ENCODE measurements at places on chromosomes 12 and 14.

DNA sequence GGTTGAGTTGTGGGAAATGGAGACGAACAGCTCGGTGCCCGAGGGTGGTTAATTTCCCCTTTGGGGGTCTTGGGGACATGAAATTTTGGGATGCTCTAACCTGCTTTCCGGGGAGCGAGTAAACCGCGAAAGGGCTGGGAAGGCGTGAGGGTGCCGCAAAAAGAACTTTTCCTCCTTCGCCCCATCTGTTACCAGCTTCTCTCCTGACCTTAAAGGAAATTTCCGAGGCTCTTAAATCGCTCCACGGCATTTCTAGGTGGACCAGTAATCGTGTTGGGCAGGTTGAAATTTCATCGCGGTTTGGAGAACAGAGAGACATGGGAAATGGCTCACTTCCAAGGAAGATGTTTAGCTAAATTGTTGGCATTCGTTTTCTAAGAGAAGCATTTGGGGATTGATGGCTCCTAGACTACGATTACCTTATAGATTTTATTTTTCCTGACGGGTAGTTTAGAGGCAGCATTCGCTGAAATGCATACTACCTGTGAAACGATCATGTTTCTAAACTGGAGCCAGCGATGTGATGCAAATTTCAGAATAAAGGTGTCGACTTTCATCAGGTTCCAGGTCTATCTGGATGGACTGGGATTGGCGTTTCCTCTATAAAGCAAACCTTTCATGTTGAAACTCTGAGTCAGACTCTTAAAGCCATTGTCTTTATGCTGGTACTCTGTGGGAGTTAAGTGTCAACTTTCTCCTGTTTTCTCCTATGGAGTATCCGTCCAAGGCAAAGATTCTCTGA lies 414.5 kb downstream of the PCNX1 start:
- DNase-seq, result peak; percentile 58

- DNase-seq, result peak; percentile 23
Measured at GRCh38 chr14:72420749-72421474, 473.0 kb downstream of the DPF3 start.

- no peak for DNase-seq
Measured at GRCh38 chr12:124833693-124834122, 30.0 kb downstream of the SCARB1 start.

DNA sequence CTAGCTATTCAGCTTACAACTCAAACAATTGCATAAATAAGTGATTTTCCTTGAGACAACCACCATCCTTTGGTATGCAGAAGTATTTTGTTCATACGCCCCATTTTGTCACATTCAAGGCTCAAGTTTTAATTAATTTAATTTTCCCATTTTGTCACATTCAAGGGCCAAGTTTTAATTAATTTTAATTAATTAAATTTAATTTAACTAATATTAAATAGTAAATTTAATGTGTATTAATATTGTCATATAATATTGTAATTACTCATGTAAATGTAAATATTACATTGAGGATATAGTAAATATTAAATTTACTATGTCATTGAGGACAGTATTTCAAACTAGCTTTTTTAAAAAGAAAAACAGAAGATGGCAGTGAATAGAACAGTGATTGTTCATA lies 216.8 kb upstream of the GARIN2 start:
- no peak for DNase-seq

DNA sequence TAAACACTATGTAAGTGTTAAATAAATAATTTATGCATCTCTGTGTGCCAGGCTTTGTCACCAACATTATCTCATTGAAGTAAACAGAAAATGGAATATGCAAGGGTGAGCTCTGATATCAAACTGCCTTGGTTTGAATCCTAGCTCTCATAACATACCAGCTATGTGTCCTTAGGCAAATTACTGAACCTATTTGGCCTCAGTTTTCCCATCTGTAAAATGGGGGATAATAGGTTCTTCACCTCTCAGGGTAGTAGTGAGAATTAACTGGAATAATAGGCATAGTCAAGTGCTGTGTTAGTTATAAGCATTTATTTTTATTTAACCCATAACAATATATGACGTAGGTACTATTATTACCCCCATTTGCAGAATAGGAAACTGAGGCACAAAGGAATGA lies 190.8 kb upstream of the SRRM4 start:
- DNase-seq, result no peak

GRCh38 chr12:90915353-90915752 lies 39.6 kb downstream of the CCER1 start:
- DNase-seq, result no peak

GRCh38 chr12:64219145-64219544 lies 3.0 kb downstream of the KICS2 start:
- no peak for DNase-seq

DNA sequence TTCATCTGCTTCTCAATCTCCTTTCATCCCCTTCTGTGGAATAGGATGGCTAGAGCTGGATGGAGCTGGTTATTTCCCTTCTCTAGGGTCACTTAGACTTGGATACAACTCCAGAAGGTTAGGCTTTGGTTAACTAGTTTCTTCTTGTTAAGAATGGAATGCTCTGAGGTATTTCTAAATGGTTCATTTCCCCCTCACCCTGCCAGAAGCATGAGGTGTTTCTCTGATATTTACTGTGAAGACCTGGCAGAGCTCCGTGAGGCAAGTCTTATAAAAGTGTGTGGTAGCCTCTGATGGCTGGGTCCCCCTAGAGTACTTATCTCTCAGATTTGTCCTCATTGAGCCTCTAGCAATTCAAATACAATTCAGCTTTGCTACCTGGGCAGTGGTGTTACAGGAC lies 207.9 kb downstream of the SLC16A7 start:
- no peak for DNase-seq

GRCh38 chr14:80186301-80186800 lies 25.0 kb downstream of the DIO2 start:
- no peak for DNase-seq

DNA sequence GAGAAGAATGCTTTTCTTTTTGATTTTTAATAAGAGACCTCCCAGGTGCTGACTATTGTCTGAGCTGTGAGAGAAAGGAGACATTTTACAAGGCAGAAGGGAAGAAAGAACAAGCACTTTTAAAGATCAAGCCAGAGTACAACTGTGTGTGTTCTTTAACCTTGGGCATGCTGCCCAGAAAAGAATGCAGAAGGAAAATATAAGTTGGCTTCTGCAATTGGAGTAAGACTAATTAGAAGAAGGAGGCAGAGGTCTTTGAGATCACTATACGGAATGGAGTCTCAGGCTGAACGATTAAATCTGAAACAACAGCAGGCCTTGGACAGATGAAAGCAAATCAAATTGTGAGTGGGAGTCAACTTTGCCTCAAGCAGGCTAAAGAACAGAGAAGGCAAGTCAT lies 230.5 kb downstream of the ATP23 start:
- DNase-seq, result no peak

DNA sequence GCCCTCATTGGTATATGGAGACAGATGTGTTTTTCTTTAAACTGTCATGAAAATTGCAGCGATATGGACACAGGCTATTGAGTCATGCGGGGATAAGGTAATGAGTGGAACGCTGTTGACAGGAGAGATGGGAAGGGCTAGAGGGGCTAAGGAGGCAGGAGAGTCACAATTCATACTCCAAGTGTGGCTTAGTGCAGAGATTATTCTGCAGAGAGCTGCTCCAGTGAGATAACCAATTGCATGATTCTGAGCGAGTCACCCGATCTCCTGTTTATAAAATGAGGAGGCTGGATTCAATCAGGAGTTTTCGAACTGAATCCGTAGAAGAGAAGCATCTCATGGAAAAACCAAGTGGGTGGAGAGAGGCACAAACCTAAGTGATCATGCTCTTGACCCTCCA lies 106.4 kb upstream of the PLEKHG7 start:
- no peak for DNase-seq

GRCh38 chr14:90545966-90546751 lies 149.3 kb downstream of the CALM1 start:
- no peak for DNase-seq

DNA sequence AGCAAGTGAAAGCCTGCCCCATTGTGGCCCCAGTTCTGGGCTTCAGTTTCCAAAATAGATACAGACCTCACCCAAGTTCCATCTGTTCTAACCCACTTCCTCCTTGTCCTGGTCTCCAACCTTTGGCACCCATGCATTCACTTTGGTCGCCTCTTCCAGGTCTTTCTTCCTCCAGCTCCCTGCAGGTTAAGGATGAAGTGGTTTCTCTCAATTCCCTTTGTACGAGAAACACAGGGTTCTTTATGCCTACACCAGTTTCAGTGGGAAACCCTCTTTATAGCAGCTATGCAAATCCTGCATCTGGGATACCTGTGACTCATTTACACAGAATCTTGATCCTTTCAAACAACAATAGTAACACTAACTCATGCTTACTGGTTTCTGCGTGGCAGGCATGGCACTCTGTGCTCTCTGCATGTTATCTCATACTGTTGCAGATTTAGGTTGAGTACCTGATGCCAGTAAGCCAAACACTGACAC lies 110.6 kb upstream of the AMIGO2 start:
- no peak for DNase-seq

DNA sequence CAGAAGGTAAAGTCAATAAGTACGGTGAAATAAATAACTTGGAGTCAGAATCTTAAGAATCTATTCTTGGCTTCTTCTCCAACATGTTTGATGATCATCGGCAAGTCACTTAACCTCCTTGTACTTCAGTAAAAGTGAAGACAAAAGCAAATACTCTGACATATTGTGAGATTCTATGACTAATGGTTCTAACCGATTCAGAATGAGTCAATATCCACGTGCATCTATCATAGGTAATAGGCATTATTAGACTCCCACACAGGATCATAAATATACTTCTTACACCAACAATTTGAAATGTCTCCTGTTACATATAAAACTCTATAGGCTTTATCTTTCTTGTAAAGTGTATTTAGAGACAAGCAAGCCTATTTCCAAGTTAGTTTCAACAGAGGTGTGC lies 144.4 kb upstream of the ATXN7L3B start:
- no peak for DNase-seq

DNA sequence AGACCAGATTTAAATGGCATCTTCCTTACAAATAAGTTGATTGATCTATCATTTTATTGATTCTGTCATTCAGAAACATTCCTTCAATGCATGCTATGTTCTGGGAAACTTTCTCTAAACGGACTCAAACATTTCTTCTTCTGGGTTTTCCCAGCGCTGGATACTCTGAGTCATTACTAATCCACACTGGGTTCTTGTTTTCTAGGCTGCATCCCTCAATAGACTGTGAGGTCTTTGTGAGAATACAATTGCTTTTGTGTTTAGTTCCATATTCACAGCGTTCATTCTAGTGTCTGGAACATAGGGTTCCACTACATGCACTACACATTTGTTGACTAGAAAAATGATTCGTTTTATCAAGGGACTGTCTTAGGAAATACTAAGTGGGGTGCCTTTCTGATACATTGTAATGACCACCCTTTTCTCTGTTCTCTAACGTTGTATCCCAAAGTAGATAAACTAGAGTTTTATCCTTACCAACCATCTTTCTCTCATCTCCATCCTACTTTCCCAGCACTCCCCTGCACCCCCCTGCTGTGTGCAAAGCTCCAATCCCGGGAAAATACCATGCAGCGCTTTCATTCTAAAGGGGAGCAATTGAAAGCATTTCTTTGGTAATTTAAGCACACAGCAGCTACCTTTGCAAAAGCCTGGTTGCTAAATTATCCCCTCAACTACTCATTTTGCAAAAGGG lies 878.7 kb downstream of the DIO2 start:
- no peak for DNase-seq

DNA sequence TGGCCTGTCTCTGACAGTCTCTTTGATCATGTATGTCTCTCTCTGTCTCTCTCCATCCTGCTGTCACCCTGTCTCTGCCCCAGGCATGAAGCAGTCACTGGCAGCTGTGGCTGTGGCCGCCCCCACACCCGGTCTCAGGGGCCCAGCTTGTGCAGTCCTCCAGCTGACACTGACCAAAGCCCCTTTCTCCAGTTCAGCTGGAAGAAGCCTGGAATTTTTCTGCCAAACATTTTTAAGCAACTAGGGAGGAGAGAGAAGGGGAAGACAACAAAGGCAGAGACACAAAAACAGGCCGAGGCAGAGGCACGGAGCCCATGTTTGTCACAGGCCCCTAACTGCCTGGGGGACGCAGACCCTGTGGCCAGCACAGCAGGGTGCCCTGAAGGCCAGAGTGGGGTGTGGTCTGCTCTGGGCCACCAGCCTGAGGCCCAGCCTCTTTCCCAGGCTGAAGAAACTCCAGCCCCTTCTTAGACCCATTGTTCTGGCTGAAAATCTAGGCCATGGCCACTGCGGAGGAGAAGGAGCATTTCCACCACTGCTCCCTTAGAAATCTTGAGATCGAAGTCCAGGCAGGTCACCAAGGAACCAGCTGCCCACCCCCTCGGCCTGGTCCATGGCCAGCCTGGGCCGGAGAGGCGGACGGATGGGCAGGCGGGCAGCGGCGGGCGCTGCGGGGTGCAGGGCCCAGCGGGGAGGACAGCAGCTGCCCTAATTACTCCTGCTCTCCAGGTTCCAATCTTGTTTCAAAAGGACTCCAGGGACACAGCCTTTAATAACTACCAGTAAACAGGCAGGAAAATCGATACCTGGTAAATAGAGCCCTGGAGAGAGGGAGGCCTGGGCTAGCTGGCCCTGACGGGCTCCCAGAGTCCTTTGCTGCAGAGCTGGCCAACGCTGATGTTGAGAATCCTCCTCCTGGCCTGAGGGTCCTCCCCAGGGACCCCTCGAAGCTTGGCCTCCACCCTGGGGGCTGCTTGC lies 14.9 kb downstream of the DTX1 start:
- DNase-seq, result no peak

DNA sequence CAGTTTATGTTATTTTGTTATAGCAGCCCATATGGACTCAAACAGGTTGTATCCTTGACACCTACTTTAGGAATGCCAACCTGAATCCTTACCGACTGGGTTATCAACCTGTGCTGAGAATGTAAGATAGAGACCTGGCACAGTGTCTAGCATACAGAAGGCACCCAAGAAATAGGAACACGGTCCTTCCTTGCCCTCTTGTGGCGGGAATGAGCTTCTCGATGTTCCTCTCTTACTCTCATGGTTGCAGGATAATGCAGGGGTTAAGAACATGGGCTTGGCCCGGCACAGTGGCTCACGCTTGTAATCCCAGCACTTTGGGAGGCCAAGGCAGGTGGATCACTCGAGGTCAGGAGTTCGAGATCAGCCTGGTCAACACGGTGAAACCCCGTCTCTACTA lies 6.5 kb downstream of the C12orf43 start:
- DNase-seq, result peak; percentile 16

All from NCI-H1105 (cell line).